Left colon (tissue), 2 donors: ENCODE measurements at places on chromosomes 13 and 19.

DNA sequence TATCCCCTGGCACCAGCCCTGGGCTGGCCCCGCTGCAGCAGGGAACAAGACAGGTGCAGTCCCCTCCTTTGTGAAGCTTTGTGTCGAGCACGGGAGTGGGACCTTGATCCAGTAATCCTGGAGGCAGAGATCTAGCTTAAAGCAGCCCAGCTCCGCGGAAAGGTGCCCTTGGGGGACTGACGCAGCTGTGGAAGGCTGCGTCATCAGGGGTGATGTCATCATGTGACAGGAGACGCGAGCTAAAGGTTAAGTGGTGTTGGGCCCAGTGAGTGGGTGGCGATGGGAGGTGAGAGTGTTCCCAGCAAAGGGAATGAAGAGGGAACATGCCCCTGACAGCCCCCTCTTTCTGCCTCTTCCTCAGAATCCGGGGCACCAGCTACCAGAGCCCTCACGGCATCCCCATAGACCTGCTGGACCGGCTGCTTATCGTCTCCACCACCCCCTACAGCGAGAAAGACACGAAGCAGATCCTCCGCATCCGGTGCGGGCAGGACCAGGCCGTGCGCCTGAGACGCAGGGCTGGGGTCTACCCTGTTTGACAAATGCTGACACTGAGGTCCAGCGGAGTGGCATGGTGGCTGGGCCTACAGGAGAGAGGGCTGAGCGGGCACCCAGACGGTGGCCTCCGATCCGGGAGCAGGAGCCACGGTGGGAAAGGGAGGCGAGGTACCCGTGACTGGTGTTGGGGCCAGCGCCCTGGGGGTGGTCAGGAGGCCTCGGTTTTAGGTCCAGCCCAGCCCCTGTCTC is 2.6 kb downstream of the LHB start:
- no peak for DNase-seq

GRCh38 chr13:110161112-110161882 is 145.7 kb downstream of the COL4A1 start:
- DNase-seq, result no peak

GRCh38 chr13:21481359-21481758 is 22.3 kb upstream of the ZDHHC20 start:
- no peak for DNase-seq

DNA sequence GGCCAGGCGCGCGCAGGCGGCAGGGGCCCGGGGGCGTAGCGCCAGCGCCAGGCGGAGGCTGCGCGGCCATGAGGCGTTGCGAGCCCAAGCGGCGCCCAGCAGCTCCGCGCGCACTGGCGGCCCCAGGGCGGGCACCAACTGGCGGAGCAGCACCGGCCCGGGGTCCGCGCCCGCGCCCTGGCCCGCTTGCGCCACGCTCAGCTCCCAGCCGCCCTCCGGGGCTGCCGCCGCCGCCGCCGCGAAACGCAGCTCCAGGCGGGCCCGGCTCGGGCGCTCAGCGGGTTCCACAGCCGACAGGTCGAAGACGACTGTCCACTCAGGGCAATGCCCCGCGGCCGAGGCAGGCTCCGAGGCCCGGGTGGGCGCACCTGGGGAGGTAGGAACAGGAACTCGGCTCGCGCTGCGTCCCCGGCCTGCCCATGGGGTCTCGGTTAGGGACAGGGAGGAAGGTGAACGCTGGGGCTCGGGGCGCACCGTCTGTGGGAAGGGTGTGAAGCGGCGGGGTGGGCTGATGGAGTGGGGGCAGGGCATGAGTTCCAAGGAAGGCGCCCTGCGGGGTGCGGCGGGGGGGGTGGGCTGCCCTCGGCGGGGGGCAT is 26.8 kb downstream of the CERS1 start:
- DNase-seq, result no peak

DNA sequence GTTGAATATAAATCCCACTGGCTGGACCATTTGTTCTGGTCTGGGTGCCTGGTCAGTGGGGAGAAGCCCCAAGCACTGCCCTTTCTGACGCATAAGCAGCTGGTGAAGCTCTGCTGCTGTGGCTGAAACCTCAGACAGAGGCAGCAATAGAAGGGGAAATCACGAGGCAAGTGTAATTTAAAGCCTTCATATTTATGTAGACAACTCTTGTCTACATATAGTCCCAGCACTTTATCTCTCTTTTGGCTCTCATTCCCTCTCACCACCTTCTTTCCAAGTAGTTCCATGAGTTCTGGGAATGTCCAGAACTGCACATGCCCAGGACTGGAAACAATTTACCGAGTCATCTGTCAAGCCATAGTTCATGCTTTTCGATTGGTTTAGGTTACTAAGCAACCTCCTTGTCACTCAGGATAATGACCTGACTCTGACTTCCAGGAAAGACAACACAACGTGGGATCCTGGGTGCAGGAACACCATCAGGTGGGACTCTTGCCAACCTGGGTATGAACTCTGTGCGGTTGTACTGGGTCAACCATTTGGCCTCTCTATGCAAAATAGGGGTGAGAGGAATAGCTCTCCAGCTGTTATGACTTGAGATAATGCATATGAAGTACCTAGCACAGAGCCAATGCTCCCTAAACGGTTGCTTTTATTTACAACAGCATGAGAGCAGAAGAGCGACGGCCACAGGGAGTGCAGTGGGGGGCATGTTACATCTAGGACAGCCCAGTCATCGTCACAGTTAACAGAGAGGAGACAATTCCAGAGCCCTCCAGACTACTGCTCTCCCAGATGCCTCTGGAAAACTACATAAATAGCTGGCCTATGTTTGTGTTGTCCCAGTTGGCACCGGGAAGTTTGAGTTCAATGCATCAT is 321.9 kb downstream of the FOXO1 start:
- no peak for DNase-seq

GRCh38 chr19:55459551-55459949 is 1.9 kb downstream of the ISOC2 start:
- DNase-seq, result no peak

DNA sequence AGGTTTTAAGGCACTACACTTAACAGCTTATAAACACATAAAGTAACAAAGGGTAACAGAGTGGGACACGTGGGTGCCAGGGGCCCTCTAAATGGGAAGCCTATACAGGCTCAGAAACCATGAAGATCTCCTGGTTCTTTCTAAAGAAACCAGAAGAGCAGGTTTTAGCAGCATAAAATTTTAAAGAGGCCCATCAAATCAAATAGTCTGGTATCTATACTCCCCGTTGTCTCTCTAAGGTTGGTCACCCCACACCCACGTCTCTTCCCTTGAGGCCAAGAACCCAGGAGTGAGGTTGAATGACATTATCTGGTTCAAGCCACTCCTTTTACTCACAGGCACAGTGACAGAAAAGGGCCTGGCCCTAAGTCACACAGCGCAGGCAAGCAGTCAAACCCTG is 4.6 kb upstream of the DYRK1B start:
- no peak for DNase-seq

DNA sequence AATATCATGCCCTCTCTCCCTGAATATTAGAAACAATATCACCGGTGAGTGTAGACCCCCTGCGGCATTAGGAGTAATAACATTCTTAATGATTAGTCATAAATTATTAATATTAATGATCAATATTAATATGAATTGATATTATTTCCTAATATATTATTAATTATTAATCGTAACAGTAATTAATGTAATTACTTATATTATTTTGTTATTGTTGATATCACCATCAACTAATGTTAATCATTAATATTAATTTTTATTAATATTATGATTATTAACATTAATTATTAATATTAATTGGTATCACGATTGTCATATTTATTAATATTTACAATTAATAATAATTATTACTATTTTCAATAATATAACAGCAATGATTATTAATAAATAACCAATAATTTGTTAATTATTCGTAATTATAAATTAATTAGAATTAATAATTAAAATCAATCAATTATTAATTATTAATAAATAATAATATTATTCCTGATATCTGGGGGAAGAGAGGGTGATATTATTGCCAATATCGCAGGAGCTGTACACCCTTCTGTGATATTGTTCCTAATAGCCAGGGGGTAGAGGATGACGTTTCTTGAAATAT is 528.8 kb upstream of the PCDH20 start:
- no peak for DNase-seq
